ENCODE measurements at places on chromosomes 1 and 21.

DNA sequence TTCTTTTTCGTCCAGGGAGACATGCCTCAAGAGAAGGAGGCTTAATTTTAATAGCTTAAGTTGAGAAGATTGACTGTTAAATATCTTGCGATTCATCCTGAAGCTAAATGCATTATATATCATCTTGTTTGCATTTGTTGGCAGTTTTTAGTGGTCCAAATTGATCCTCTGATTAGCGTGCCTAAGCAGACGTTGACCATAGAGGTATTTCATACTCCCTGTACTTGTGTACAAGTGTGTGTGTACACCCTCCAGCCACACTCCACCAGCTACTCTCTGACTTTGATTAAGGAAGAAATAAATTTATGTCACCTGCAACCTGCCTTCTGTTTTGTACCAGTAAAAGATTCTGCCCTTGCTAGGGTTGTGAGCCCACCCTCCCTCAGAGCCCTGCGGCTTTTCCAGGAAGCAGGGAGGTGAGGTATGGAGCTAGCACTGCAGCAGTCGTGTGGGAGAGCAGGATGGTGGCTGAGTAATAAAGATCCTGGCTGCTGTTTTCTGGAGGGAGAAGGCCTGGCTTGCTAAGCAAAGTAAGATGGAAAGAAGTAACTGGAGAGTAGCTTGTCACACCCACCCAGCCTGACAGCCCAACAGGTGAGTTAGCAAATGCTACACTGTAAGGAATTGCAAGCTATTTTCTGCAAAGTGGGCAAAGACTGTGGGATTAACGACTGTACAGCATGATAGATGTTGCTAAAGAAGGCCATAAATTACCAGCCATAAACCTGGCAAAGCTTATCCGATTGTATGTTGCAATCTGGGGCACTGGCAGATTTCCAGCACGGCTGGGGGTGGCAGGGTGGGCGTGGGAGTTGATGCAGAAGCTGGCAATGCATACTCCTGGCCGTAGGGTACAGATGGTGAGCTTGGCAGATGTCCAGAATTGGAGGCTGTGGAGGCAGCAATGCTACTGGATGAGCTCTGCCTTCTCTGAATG is 170.2 kb downstream of the TNR start:
- DNase-seq: no peak

- DNase-seq: no peak
Observed at GRCh38 chr1:97451046-97451826, 469.6 kb downstream of the DPYD start.

DNA sequence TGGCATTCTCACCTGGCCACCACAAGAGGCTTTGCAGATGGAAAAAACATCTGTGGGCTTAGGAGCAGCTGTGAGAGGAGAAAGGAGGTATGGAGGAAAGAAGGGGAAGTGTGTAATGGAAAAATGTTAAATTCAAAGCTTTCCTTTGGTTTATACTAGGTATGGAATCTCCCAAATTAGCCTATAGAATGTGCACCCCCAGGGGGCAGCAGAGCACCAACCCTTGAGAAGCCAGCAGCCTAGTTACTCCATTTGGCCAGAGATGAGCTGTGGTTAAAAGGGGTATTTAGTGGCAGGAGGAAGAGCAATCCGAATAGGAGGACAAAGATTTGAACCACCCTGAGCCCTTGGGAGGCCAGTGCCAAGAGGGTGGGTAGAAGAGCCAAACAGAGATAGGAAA is 97.5 kb upstream of the CTTNBP2NL start:
- DNase-seq: peak; percentile 71

DNA sequence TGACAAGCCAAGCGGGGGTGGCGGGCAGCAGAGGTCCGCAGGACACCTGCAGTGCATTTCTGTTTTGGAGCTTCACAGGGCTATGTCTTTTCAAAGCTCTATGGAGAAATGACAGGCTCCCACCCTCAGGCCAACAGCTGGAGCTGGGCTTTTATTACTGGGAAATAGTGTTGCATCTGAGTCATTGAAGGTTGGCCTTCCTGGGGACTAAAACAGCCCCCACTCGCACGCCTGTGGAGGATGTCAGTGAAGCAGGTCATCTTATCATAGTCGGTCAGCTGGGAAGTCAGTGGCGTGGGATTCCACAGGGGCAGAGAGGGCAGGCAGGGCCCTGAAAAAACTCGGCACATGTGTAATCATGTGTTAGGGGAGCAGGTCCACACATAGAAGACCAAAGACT is 55.3 kb downstream of the NTPCR start:
- no peak for DNase-seq

GRCh38 chr1:244705261-244706234 is 52.6 kb downstream of the DESI2 start:
- no peak for DNase-seq

GRCh38 chr1:44302541-44302940 is 52.5 kb downstream of the ERI3 start:
- DNase-seq: no peak

- no peak for DNase-seq
Observed at GRCh38 chr1:67647814-67648358, 37.1 kb upstream of the GADD45A start.

DNA sequence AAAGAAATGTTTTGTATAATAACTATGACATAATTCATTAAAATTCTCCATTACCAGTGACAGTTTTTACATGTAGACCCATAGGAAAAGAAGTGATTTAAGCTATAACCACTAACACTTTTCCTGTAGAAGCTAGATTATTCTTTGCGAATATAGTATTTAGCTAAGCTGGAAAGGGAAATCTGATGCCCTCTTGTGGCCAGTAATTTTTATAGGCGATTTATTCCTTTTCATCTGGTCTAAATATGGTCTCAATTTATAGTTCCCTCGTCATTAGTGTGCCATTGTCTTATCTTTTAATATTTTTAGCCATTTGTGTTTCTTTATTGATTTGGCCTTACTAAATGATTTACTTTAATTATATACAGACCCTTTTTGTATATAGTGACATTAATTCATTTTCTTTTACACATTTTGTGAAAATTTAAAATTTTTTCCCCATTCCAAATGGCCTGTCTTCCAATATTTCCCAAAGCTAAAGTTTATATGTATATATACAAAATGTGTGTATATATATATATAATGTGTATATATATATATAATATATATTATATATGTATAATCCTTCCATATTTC is 26.7 kb downstream of the BTG3 start:
- no peak for DNase-seq

DNA sequence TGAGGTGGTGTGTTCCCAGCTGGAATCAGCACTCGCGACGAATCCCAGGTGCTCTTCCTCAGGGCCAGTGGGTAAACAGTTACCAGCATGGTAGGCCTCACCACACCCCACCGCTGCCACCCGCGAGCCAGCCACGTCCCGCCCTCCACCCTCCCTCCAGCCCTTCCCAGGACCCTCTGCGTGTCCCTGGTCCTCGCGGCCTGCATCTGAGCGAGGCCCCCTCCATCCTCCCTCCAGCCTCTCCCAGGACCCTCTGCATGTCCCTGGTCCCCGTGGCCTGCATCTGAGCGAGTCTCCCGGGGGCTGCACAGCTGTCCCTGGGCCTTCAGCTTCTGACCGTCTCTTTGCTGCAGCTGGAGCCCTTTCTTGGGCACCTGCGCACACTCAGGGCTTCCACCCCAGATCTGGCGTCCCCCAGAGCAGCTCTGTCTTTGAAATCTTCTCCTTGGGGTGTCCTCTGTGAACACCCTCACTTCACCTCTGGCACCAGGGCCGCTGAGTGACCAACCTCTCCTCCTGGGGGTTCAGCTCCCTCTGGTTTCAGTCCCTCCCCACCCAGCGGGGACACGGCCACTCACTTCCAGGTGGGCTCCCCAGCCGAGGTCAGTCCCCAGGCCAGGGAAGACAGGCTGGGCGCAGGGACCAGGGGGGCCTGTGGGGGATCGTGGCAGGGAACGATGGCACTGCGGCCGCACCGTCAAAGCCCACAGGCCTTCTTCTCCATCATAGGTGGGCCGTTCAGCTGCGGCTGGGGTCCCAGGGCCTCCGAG is 57.8 kb upstream of the COL6A2 start:
- no peak for DNase-seq

- no peak for DNase-seq
Observed at GRCh38 chr1:53066488-53066887, 4.5 kb downstream of the PODN start.

- DNase-seq: no peak
Observed at GRCh38 chr1:21325231-21325718, 35.0 kb upstream of the ECE1 start.

- no peak for DNase-seq
Observed at GRCh38 chr1:115144176-115144575, 54.9 kb upstream of the TSPAN2 start.

Measured in endothelial cell (in vitro differentiated cells).